ENCODE measurements at places on chromosomes 6 and 20.

- DNase-seq = no peak
Measured at GRCh38 chr6:31701666-31702404, 1.3 kb downstream of the ABHD16A start.

DNA sequence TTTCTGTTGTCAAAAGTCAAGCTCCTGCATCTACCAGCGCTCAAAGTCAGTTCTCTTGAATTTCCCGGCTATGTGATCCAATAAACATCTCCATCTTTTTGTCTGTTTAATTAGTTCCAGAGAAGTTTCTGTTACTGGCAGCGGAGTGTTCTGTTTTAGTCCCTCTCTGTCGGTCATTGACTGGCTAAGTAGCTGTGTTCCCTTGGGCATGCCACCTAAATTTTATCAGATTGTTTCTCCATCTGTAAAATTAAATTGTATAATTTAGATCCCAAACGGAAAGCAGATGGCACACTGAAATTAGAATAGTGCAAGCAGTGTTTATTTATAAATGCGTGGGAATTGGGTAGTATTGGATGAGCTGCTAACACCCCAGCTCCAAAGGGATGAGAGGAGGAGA, 29.7 kb upstream of the PRL start:
- DNase-seq = no peak

- DNase-seq = no peak
Measured at GRCh38 chr6:68756454-68757375, 121.6 kb downstream of the ADGRB3 start.

GRCh38 chr20:54070187-54070987, at the start of gene BCAS1:
TSS of gene BCAS1 (minus strand) at chr20:54070594. CDS start at chr20:54058718, 11,876 bp downstream.
- no peak for DNase-seq

- DNase-seq = no peak
Measured at GRCh38 chr6:11353921-11354389, 121.5 kb upstream of the NEDD9 start.

DNA sequence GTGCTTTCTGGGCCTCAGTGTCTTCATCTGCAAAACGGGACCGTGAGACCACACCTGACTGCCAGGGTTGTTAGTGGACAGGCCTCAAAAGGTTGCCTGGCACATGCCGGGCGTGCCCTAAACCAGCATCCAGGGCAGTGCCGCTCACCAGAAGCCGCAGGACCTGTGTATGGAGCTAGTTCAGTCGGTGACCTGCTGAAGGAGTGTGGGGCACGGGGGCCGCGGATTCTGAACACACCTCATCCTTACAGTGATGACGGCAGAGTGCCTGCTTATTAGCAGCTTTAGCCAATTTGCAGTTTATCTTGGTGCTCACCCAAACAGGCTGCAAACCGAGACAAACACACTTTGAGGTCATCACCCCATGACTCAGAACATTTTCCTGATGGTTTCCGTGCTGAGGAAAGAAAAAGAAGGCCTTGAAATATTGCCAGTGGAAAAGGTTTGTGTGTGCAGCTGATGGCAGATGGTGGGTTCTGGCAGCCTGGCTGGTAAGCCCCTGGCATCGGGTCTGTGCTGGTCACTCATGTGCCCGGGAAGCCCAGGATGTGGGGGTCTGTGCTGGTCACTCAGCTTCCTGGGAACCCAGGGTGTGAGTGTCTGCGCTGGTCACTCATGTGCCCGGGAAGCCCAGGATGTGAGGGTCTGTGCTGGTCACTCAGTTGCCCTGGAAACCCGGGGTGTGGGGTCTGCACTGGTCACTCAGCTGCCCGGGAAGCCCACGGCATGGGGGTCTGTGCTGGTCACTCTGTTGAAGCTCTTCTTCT, 153.8 kb downstream of the ERMARD start:
- no peak for DNase-seq

- DNase-seq = no peak
Measured at GRCh38 chr6:129489215-129489765, 220.7 kb downstream of the ARHGAP18 start.

DNA sequence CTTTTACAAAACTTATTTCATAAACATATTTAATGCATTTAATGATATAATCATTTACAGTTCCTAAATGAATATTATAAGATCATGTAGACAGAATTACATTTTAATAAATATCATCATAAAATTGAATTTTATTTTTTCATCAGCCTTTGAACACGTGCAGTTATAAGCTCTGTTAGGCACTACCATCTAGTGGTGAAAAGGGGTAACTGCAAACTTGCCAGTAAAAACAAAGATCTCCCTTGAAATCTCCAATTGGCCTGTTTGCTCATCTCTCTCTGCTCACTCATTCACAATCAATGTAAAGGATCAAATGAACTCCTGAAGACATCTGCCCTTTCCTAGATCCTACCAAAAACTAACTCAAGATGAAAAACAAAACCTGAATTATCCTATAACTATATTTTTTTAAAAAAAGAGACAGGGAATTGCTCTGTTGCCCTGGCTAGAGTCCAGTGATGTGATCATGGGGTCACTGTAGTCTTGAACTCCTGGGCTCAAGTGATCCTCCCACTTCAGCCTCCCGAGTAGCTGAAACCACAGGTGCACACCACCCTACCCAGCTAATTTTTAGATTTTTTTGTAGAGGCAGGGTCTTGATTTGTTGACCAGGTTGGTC, 31.7 kb downstream of the SAMHD1 start:
- DNase-seq = no peak

GRCh38 chr6:75094614-75095200, 111.1 kb downstream of the COL12A1 start:
- no peak for DNase-seq

DNA sequence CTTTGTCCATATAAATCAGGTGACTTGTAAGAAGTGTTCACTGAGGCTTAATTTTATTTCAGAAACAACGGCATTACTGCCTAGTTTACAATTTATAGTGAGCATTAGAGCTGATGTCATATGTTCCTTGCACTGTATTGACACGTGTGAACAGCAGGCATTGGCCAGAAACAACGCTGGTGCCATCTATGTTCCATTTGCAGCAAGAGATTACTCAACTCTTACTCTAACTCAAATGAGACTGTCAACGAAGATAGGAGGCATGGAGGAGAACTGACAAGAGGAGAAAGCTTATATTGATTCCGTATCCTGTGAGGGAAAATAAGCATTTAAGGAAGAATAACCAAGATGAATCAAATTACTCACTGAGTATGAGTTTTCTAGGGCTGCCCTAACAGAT, 48.4 kb downstream of the MTFR2 start:
- no peak for DNase-seq

DNA sequence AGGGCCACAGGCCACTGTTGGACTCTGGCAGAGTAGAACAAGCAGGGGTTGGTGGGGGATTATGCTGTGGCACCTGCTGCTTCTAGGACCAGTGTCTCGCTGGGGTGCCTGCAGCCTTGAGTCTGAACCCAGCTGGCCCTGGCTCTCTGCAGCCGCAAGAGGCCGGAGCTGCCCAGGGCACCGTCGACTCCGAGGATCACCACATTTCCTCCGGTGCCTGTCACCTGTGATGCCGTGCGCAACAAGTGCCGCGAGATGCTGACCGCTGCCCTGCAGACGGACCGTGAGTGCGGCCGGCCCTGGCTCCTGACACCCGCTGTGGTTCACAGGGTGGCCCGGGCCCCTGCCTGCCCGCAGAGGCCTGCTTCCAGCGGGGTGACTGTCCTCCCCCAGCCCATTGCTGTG, 6.2 kb downstream of the TCEA2 start:
- no peak for DNase-seq

Measured in effector memory CD4-positive, alpha-beta T cell (primary cell).